ENCODE measurements at places on chromosomes 4 and X.

DNA sequence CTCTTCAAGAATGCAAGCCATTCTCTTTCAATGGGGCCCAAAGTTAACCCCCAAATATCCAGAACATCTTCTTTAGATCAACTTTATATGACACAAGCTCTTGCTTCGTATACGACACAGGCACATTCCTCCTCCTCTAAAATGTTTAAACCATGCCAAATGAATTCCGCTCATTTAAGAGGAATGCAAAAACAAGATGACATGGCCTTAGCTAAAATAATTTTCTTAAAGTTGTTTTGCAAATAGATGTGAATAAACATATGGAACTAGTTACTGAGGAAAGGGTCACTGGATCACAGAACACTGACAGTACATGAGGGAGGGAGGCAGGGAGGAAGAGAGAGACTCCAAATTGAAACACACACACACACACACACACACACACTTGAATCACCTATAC lies 97.4 kb downstream of the RASL11B start:
- DNase-seq, result no peak

DNA sequence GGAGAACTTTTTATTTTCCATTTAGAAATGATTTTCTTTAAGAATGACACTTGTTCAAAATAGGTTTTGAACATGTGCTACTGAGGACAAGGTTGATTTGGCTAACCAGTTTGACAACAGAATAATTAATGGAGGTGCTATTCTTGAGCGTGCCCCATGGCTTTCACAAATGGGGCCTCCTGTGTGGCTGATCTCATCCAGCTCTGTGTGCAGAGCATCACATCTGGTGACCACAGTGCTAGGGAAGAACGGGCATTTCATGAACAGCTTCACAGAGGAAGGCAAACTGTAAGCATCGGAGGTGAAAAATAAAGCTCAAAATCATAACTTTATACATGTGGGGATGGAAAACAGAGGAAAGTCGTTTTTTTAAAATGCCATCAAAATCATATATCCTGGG lies 148.6 kb downstream of the SOWAHB start:
- DNase-seq, result no peak

GRCh38 chr4:84691170-84691691 lies 108.3 kb downstream of the CDS1 start:
- DNase-seq, result no peak

- DNase-seq, result no peak
These were observed 1.8 kb downstream of the CAPN6 start for GRCh38 chrX:111268506-111268905.

- DNase-seq, result no peak
These were observed 263.9 kb upstream of the CXorf66 start for GRCh38 chrX:140229191-140229590.

DNA sequence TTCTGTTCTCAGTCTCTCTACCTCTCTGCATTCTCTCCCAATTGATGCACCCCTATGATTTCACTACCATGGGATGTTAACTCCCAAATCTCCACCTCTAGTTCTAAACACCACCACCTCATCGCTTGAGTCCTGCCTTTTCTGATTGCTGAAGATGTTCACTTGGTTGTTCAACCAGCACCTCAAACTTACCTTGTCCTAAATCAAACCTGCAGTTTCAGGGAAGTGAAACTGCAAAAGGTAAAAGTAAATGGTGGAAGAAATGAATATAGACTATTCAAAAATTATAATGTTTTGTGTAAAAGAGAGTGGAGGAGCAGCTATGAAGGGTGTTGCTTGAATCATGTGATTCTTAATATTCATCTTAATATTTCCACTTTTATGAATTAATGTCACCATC lies 91.0 kb downstream of the PDE5A start:
- no peak for DNase-seq

GRCh38 chrX:13260598-13260997 lies 59.3 kb downstream of the ATXN3L start:
- no peak for DNase-seq

DNA sequence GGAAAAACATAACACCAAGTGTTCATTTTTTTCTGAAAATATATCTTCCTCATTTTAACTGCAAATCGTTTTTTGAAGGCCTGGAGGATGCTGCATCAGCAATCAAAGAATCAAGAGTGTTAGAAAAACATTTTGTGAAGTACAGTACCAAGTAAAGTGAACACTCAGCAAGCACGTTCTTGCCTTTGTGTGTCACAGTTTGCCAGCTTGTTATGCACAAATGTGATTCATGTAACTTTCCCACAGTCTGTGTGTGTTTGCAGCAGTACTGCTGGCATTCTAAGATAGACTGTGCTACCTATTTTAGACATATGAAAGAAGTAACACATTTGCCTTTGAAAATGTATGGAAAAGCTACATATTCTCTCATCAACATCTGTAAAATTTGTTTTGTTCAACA lies 1617.7 kb downstream of the RPA4 start:
- no peak for DNase-seq

DNA sequence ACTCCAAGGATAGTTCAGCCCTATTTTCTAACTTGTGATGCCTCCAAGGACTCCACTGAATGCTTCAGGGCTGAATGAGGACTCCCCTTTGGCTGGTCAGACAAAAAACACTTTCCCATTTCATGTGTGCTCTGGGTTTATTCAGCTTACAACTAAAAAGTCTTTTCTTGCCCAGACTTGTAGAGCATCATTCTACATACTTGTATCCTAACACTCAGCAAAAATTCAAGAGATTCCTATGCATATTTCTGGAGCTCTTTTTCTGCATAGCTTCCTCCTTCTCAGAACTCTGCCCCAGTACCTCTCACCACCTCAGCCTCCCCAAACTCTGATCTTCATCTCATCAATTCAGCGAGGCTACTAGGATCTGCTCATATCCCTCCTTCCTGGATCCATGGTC lies 22.2 kb upstream of the KLF3 start:
- DNase-seq, result no peak

DNA sequence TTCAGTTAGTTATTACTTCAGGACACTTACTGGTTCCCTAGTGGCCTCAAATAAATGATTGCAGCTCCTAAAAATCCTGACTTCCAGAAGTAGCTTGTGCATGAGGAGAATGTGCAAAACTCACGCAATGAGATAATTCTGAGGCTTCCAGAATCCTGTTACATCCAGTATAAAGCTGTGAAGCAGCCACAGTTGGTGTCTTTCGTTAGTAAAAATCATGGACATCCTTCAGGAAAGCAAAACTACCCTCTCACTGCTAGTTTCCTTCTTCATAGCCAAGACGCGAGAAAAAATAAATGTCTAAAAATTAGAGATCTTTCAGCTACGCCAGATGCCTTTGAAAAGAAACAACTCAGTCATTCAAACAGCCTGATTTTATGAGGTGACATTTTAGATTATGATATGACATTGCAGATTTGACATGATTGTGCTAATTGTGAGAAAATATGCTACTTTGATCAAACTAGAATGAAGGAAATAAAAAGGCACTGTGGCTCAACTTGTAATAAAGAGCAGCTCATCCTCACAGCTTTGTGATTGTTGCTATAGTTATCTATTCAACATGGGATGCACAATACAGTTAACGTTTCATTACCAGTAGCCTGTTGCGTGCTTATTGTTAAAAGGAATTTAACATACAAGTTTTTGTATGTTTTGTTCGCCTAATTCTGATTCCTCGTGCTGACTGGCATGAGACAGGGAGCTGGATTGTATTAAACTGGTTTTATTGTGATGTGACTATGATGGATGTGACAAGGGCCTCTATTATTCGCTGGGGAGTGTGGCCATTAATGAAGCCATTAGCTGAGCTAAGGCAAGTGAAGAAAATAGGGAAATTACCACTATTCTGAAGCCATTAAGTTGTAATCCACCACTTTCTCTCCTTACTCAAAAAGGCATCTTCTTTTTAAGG lies 40.5 kb downstream of the AFF2 start:
- no peak for DNase-seq

GRCh38 chrX:130145123-130145522 lies 20.5 kb downstream of the AIFM1 start:
- DNase-seq, result no peak

- peak; percentile 1 for DNase-seq
These were observed 306.0 kb downstream of the RPA4 start for GRCh38 chrX:97189668-97190067.

DNA sequence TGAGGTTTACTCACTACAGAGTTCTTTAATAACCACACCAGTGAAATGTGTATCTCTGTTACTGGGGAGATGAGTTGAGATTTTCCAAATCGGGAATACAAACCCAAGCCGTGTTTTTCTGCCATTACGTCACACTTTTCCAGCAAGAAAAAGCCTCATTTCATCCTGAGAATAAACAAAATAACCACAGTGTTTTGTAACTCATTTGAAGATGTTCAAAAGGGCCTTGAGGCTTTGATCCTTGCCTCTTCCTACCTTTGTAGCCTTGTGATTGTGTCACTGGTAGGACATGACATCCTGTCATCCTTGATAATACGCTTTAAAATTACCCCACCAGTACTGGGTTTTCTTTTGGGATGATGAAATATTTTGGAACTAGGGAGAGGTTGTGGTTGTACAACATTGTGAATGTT lies 2.9 kb downstream of the USP11 start:
- no peak for DNase-seq

- no peak for DNase-seq
These were observed 2.3 kb downstream of the AMMECR1 start for GRCh38 chrX:110315551-110315950.

DNA sequence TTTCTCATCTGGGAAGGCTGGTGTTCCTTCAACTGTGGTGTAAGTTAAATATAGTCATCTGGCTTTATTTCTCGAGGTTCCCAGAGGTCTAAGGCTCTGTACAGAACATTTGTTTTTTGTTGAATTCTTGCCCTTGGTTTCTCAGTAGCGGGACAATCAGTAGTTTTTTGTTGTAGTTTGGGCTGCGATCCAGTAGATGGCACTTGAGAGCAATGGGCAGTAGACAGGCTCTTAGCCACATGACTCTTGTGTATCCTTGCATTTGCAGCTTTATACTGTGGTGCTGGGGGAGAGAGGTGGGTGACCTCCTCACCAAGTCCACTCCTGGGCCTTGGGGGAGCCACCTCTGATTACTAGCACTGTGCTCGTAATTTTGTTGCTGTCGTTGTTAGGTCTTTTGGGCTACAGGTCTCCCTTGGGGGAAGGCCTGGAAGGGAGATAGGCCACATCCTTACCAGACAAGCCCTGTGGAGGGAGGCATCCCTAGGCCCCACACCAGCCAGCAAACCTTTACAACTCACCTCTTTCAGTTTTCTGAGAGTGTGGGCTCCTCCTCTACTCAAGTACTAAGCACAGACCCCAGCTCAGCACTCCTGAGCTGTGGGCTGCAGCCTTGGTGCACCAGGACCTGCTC lies 8.1 kb downstream of the ETDB start:
- no peak for DNase-seq

DNA sequence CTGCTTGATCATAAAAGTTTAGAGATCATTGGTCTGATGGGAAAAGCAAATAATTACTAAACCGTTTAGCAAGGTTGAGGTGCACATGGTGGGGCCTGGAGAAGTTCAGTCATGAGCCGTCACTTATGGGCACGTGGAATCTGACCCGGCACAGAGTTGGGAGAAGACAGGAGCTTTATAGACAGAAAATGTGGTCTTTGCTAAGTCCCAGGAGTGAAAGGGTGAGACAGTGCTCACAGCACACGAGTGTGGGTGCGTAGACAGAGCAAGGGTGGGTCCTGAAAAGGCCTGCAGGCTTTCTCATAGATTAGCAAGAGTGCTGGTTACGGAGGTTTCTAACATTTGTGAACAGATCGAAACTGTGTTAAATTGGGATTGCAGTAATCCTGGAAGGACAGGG lies 43.8 kb downstream of the HTT start:
- DNase-seq, result no peak

- no peak for DNase-seq
These were observed 1066.8 kb upstream of the PABPC4L start for GRCh38 chr4:135268369-135268768.

GRCh38 chr4:138602664-138603063 lies 360.5 kb upstream of the SLC7A11 start:
- no peak for DNase-seq

GRCh38 chr4:54333657-54334056 lies 104.6 kb downstream of the PDGFRA start:
- DNase-seq, result no peak

GRCh38 chr4:141133999-141134995 lies 1.0 kb upstream of the RNF150 start:
- DNase-seq, result no peak

DNA sequence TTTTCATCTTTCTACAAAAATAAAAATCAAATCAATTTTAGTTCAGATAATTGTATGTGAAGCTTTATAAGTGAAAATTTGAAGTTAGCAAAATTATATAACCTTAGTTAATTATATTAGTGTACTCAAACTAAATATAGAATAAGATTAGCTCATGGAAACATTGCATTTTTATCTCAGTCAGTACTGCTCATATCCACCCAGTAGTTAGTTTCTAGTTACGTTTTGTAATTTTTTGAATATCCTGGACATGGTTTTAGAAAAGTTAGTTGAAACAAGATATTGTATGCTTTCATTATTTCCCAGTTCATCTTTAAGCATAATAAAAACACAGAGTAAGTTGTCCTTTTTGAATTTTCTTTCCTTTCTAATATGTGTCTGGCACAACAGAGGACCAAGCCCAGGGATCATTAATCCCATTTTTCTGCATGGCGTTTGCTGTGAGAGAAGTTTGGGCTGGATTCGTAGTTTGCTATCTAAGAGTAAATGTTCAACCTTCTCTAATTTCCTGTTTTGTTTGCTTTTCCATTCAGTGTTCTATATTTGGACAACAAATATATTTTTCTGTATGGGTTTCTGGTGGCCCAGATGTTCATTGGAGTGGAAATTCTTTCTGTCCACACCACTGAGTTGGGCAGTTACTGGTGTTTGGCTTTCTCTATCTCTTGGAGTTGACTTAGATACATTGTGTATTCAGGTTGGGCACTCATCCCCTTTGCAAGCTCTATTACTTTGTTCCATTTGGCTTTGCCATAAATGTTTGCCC lies 12.1 kb downstream of the TBL1X start:
- peak; percentile 43 for DNase-seq

DNA sequence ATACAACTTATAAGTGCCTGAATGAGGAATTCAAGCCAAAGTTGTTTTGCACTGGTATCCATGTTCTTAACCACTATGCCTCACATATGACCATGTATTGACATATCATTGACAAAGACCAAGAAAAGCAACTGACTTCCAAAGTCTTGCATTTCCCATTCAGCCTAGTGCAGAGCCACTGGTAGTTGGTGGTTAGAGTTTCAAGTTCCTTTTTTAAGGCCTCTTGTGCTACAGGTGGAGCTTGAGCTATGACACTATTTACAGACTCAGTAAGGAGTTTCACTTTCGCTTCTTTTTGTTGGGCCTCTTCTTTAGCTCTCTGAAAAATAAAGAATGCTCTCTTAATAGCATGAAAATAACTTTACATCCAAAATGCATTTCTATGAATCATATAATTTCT lies 763.0 kb downstream of the DMD start:
- DNase-seq, result no peak

GRCh38 chrX:68249903-68250302 lies 183.4 kb downstream of the OPHN1 start:
- DNase-seq, result no peak

DNA sequence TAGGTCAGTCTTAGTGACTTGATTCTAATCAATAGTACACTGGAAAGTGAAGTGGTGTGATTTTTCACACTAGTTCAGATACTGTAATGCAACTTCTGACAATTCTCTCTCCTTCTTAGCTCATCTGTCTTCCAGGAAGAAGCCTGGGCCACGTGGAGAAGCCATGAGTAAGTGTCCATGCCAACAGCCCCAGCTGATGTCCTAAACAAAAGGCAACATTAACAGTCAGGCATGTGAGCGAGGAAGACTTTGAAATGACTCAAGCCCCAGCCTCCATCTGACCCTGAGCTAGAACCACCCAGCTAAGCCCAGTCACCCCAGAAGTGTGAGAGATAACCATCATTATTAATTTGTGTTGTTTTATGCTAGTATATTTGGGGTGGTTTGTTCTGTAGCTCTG lies 115.7 kb upstream of the MAGEB16 start:
- no peak for DNase-seq

Measured in NCI-H146 (cell line).